ENCODE measurements at places on chromosomes 12 and 14. TPM values are rescaled to one million over a fixed set of nuclear protein-coding genes. Genes with fewer than 3 reads are reported as not detected.

The STXBP6 gene
- 4.7 TPM for total RNA-seq

The CLEC4C gene
- total RNA-seq, result 2.0 TPM

GRCh38 chr14:75597149-75597548 lies 18.7 kb downstream of the FLVCR2 start:
- DNase-seq, result no peak

DNA sequence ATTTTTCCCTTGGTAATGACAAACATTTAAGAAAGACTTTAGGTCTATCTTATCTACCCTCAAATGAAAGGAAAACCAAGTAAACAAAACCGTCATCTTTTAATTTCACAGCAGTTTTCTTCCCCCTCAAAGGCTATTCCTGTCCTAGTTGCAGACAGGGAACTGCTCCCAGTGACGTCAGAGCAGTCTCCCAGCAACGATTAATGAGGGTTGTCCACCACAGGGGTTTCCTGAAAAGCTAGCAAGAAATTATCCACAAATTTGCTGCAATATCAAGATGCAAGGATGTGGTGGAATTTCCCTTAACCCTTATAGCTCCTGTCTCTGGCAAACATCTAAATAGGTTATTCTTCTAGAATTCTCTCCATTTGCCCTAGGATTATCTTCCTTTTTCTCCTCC lies 89.1 kb upstream of the STAC3 start:
- DNase-seq, result peak; percentile 89

The FGD4 gene
- total RNA-seq, result 90.2 TPM

The HNF1A gene
- 0.79 TPM for total RNA-seq

The SERPINA1 gene
- total RNA-seq, result 2.2 TPM

The CPNE8 gene
- 13.1 TPM for total RNA-seq

DNA sequence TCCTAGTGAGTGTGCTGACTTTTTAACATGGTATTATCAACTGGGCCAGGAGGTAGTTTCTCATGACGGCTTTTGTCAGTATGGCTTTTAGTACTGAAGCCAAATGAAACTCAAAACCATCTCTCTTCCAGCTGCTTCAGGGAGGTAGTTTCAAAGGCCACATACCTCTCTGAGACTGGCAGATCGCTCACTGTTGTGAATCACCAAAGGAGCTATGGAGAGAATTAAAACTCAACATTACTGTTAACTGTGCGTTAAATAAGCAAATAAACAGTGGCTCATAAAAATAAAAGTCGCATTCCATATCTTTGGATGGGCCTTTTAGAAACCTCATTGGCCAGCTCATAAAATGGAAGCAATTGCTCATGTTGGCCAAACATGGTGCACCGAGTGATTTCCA lies 141.1 kb downstream of the HMGA2 start:
- DNase-seq, result no peak

The OR4E2 gene
- total RNA-seq, result 0.19 TPM

GRCh38 chr12:131249246-131250027 lies 295.7 kb downstream of the ADGRD1 start:
- DNase-seq, result peak; percentile 61

- no peak for DNase-seq
These were observed 62.1 kb downstream of the TNFAIP2 start for GRCh38 chr14:103185051-103186029.

- no peak for DNase-seq
These were observed 34.5 kb downstream of the CMKLR1 start for GRCh38 chr12:108304633-108305032.

GRCh38 chr12:52151837-52152783 lies 39.7 kb downstream of the KRT80 start:
- peak; percentile 70 for DNase-seq

The AMHR2 gene
- total RNA-seq, result 42.1 TPM

- no peak for DNase-seq
These were observed 12.4 kb downstream of the TSPAN9 start for GRCh38 chr12:3089588-3089987.

GRCh38 chr12:124771462-124772288 lies 92.0 kb downstream of the SCARB1 start:
- peak; percentile 95 for DNase-seq

The PCED1B gene
- 56.1 TPM for total RNA-seq

The DIO2 gene
- total RNA-seq, result 4.9 TPM

The NFATC4 gene
- total RNA-seq, result 53.5 TPM

GRCh38 chr14:26841920-26842741 lies 244.3 kb upstream of the NOVA1 start:
- peak; percentile 66 for DNase-seq

DNA sequence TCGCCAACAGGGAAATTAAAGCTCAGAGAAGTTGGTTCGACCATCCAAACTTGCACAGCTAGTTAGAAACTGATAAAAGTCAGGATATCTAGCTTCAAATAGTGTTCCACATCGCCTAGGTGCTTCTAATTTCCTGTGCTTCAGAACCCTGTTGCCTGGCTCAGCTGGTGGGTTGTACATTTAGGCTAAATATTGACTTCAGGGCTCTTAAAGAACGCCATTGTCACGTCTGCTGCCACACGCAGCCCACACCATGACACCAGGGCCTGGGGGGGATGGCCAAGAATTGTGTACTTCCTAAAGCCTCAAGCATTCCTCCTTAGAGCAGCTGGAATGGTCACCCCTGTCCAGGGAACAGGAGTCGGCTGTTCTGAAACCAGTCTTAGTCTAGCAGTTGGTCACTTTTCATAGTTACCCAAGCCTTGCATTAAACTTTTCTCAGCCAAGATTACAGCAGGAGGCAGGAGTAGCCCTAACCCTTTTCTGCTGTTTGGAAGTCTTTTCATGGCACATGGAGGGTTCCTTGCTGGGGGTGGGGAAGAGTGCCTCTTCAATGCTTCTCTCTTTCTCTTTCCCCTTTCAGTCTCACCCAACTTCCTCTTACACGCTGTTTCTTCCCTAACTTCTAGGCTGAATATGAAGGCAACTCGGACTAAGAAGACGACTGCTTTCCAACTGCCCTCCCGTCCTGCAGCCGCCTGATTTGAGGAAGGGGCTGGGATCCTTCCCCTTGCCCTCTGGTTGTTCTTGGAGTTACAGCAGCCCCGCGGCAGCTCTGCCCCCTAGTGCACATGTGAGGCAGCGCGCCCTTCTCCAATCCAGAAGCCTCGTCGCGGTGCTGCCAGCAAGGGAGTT lies 17.1 kb downstream of the FOS start:
- DNase-seq, result peak; percentile 94

DNA sequence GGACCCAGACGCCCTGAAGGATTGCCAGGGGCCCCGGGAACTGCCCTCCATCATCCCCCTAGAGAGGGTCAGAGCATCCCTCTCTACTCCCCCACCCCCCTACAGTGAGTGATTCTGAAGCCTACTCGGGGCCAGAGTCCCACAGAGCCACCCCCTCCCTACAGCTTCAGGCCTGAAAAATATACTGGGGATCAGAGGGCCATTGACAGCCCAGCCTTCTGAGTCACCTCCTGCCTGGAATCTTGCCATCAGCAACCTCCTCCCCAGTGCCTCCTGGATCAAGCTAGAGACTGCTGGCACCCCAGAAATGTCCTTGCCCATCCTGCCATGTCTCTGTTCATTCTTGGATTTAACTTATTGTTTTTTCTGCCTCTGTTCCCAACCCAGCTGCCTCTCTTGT lies 21.7 kb upstream of the MIA2 start:
- DNase-seq, result no peak

DNA sequence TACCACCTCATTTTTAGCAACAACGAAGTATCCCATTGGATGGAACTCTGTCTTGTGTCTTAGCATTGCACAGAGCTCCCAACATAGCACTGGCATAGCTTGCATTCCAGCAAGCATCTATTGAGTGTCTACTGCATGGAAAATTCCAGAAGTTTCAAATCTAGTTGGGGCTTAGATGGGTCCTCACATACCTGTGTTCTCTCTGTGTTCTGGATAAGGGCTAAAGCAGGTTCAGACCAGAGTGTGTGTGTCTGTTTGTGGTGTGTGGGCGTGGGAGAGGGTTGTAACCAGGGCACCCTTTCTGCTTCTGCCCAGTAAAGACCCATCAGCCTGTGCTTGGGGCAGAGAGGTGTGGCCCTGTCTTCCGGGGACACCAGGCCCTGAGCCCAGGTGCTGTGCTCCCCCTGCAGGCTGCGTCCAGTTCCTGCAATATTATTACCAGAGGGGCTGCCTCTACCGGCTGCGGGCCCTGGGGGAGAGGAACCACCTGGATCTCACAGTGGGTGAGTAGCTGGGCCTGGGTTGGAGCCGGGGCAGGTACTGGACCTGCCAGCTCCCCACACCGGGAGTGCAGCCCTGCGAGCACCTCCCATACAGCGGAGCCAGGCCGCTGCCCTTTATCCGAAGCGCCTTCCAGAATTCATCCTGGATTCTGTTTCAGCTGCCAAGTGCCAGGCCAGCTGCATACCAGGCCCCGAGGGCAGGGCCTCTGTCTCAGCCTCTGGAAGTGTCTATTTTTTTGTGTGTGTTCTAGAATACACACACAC lies 20.3 kb downstream of the RHOF start:
- peak; percentile 74 for DNase-seq

DNA sequence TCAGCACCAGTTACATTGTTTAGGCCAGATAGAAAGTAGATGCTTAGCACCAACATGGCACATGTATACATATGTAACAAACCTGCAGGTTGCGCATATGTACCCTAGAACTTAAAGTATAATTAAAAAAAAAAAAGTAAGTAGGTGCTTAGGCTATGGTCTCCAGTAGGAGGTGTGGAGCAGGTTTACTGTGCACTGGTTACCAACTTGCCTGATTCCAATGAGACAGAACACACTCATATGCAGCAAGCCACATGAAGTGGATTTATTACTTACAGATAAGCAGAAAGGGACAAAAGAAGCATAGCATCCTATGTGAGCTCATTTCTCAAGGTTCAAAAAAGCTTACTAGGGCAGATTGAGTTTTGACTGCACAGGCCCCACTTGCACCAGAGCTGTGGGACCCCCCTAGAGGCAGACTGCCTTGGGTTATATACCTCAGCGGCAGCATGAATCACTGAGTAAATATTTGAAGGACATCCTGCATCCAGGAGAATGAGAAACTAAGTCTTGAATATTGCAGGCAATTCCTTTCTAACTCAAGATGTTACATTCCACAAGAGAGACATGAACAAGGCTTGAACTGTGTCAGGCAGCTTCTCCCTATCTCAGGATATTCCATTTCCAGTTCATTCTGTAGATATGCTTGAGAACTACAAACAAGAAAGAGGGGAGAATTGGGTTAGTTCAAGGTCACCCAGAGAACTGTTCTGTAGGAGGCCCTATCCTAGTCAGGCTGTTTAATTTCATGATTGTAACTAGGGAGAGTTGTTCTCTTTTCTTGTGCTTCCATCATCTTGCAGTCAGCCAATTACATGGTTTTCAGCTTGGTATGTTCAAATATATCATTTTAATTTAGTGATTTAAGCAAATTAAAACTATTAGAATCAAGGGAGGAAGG lies 30.1 kb downstream of the LRFN5 start:
- no peak for DNase-seq

GRCh38 chr12:95546491-95546813 lies 4.8 kb downstream of the USP44 start:
- no peak for DNase-seq

- DNase-seq, result peak; percentile 46
These were observed 1.2 kb downstream of the FOS start for GRCh38 chr14:75279763-75280290.

GRCh38 chr12:53968214-53969127 lies 4.5 kb upstream of the HOXC11 start:
- DNase-seq, result no peak

GRCh38 chr12:42648061-42648460 lies 58.5 kb upstream of the PRICKLE1 start:
- DNase-seq, result no peak

DNA sequence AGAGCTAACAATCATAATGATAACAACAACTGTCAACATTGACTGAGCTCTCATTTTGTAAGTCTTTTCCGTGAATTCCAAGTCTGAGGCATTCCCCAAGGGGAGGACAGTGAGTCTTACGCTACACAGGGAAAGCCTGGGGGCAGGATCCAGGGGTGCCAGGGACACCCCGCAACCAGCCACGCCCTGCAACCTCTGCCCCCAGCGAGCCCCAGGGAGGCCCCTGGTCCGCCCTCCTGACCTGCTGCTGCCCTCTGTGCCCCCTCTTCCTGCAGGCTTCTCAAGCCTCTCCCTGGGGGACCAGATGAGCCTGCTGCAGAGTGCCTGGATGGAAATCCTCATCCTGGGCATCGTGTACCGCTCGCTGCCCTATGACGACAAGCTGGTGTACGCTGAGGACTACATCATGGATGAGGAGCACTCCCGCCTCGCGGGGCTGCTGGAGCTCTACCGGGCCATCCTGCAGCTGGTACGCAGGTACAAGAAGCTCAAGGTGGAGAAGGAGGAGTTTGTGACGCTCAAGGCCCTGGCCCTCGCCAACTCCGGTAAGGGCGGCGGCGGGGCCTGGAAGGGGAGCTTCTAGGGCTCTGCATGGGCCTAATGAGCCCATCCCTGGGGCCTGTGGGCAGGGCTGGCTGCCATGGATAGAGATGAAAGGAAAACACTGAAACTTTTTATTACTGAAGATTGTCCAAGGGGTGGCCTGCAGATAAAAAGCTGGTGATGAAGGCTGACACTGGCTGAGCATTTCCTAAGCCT lies 115.4 kb downstream of the ESRRB start:
- no peak for DNase-seq

Data from testis (tissue), 5 donors.